Activated T-cell treated with anti-CD3 and anti-CD28 coated beads for 48 hours (primary cell): ENCODE measurements at places on chromosomes 2 and 18.

DNA sequence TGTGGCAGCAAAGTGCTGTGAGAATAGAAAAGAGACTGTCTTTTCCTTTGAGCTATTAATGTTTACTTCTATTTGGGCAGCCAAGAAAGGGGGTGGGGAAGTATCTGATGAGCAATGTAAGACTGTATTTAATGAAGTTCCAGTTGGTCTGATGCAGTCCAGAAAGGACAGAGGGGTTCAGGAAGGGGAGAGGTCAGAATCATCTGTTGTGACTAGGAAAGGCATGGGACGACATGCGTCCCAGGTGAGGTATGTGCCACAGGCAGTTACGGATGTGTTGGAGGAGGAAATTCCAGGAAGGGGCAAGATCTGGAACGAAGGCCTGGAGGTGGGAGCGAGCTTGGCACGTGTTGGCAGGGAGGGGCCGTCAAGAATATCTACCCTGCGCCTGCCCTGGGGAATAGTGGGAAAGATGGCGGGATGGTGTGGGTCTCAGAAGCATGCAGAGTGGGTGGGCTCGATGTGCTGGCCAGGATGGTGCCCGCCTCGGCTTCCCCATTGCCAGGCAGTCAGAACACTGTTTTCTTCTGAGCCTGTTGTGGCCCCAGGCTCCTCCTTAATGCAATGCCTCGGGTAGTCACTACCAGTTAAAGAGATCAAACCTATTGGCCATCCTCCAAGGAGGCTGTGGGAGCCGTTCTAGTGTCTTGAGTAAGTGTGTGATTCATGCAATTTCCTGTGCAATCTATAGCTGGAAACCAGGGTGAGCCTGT, 57.8 kb upstream of the TXNDC2 start:
- DNase-seq, result no peak

DNA sequence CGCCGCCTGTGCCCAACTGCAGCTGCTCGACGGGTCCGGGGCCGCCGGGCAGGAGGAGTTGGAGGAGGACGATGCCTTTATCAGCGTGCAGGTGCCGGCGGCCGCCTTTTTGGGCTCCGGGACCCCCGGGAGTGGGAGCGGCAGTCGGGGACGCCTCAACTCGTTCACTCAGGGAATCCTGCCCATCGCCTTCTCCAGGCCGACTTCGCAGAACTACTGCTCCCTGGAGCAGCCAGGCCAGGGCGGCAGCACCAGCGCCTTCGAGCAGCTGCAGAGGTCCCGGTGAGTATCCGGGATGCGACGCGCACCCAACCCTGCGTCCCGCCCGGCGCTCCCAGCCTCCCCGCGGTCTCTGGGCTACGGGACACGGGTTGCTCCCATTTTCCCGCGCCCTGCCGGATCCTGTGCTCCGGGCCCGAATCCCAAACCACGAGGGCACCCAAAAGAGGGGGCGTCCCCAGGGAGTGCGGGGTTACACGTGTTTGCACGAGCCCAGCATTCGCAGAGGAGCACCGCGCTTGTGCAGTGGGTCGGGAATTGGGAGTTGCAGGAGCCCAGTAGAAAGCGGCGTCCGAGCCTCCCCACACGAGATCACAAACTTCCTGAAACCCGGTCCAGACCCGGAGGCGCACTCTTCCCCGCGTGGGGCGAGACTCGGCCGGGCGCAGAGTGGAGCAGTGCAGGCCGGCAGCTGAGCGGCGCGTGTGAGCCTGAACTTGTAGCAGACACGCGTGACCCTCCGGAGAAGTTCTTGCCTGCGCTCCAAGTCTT, 1.2 kb downstream of the CABLES1 start:
- no peak for DNase-seq

GRCh38 chr2:113263546-113263945, 15.2 kb downstream of the PAX8 start:
- no peak for DNase-seq

GRCh38 chr2:138170485-138170884, 206.2 kb downstream of the HNMT start:
- DNase-seq, result no peak

- no peak for DNase-seq
These were observed 50.4 kb downstream of the MALT1 start for GRCh38 chr18:58721566-58722239.

GRCh38 chr18:5979971-5980457, 84.7 kb upstream of the TMEM200C start:
- DNase-seq, result no peak

- no peak for DNase-seq
These were observed 11.6 kb downstream of the PDE6D start for GRCh38 chr2:231769170-231770136.

DNA sequence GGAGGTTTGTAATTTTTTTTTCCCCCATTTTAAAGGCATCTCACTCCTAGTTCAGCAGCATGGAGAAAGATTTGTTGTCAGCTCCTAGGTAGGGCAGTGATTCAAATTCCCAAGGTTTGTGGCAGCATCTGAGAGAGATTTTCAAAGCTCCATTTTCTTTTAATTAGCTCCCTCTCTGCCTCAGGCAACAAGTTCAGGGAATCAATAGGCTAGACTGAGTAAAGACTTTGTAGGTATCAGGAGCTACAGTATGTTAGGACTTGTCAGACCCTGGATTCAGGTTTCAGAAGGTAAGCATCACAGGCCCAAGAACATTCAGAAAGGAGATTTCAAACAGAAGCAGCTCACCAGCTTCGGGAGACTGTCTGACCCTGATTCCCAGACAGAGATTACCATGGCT, 273.3 kb upstream of the ERBB4 start:
- no peak for DNase-seq

DNA sequence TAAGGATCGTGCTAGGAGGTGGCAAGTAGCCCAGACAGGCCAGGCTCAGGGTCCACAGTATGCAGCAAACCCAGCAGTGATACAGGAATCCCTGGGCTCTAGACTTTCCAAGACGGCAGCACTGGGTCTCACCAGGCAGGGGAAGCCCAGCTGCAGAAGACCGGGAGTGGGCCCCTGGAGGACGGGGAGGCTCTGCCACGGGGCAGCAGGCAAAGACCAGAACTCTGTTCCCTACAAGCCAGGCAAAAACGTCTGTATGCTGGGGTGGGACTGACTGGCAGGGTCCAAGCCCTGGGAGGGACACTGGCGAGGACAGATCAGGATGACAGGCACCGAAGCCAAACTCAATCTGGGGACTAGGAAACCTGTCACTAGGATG, 98.9 kb upstream of the SEC11C start:
- DNase-seq, result no peak

GRCh38 chr2:205657579-205657978, 24.7 kb upstream of the NRP2 start:
- DNase-seq, result no peak

DNA sequence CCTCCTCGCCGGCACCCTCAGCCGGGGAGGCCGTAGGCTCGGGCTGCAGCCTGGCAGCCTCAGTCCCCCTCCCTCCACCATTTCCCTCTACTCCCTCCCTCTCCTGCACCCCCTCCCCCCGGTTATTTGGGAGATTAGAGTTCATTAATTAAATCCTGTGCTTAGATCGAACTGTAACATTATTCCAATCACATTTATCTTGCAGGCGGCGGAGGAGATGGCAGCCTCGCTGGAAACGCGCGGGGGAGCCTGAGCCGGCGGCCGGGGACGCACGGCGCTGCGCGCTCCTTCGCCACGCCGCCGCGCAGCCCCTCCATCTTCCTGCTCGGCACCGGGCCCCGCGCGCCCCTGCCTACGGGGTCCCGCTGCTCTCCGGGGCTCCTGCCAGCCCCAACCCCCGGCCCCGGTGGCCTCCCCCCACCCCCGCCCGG, at the start of gene ST8SIA3:
TSS of gene ST8SIA3 (plus strand) at position 287 of the 431 bp plus-strand sequence. CDS start 290 bp downstream, outside the sequence.
- DNase-seq, result no peak

DNA sequence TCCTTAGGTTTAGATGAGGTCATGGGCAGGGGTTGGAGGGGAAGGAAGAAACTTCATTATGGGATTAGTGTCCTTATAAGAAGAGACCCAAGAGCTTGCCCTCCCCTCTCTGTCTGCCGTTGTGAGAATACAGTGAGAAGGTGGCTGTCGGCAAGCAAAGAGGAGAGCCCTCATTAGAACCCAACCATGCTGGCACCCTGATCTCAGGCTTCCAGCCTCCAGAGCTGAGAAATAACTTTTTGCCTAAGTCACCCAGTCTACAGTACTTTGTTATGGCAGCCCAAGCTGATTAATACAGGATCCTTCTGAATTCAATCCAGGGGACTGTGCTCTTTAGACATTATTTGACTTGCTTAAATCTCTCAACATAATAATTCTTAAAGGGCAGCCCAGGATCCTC, 209.0 kb downstream of the RNF152 start:
- DNase-seq, result no peak

DNA sequence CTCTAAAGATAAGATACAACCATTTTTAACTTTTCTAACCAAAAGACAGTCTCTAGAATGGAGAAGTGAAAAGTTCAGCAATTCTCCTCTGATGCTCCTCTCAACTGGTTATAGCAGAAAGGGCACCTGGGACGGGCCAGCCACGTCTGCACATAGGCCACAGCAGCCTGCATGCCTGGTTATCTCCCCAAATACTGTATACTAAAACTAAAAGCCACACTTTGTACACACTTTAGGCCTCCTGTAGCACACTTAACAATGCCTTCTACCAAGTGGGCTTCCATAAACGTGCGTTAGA, 179.1 kb downstream of the ANKRD44 start:
- no peak for DNase-seq

DNA sequence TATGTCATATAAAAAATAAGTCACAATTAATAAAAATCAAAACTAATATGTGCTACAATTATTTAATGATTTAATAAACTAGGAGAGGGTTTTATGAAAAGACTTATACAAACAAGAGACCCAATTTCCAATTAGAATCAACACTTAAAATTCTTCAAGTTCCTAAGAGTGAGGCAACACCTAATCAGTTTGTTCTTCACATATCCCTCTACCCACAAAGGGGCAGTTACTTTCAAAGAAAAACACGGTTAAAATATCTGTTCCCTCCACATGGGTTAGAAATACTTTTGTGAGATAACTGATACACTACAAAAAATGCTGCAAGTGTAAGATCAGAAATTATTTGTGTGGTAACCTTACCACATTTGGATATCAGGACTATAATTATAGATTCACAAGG, 357.0 kb downstream of the ERBB4 start:
- DNase-seq, result no peak

GRCh38 chr2:124018890-124019289, 6.2 kb upstream of the CNTNAP5 start:
- no peak for DNase-seq

DNA sequence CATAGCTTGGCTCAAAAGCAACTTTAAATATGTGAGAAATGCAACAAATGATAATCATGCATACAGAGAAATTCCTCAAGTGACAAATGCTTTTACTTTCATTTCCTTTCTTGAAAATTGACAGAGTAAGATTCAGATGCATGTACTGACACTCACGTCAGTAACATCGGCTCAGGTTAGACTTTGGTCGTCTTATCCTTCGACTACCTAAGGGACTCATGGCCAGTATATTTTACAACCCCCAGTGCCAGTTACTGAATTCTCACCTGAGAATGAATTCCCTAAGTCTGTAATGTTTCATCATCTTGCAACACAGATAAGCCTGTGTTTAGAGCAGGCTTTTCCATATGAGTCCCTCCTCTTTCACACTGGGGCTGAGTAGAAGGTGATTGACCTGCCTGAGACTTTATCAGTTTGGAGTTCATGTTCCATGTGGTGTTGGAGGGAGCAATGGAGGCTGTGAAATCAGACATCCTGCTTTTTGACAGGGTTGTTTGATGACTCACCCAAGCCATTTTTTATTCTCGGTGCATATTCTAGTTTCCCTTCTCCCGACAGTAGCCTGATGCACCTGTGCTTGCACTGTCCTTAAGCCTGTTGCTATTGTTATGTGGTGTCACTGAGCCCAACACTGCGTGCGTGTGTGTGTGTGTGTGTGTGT, 30.5 kb upstream of the ATP8B1 start:
- DNase-seq, result no peak
